Activated CD8-positive, alpha-beta memory T cell treated with anti-CD3 and anti-CD28 coated beads, Interleukin-2, amount 50 U/mL, for 4 hours (primary cell): ENCODE measurements at places on chromosomes 13 and 19.

GRCh38 chr13:45747071-45747470 is 45.0 kb downstream of the CBY2 start:
- DNase-seq: no peak

DNA sequence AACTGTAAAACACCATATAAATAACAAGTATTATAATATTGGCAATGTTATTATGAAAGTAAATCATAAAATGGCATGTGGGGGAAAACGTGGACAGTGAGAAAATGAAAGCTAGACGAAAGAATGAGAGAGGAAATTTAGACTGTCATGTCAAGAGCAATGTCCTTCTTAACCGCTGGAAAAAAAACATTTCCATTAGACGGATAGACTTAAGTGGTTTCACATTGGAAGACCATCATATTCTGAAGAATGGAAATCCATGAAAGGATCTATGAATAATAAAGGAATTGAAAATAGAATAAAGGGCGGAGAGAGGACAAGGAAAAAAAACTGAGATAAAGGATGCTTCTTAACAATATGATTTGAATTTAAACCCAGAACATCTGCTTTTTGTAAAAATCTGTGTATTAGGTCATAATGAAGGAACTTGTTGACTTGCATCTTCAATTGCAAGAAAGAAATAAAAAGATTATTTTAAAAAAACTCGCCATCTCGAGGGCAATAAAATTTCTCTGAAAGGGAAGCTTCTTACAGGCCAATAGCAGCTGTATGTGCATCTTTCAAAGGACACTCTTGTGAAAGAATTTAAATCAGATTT is 90.6 kb downstream of the SPRY2 start:
- DNase-seq: no peak

DNA sequence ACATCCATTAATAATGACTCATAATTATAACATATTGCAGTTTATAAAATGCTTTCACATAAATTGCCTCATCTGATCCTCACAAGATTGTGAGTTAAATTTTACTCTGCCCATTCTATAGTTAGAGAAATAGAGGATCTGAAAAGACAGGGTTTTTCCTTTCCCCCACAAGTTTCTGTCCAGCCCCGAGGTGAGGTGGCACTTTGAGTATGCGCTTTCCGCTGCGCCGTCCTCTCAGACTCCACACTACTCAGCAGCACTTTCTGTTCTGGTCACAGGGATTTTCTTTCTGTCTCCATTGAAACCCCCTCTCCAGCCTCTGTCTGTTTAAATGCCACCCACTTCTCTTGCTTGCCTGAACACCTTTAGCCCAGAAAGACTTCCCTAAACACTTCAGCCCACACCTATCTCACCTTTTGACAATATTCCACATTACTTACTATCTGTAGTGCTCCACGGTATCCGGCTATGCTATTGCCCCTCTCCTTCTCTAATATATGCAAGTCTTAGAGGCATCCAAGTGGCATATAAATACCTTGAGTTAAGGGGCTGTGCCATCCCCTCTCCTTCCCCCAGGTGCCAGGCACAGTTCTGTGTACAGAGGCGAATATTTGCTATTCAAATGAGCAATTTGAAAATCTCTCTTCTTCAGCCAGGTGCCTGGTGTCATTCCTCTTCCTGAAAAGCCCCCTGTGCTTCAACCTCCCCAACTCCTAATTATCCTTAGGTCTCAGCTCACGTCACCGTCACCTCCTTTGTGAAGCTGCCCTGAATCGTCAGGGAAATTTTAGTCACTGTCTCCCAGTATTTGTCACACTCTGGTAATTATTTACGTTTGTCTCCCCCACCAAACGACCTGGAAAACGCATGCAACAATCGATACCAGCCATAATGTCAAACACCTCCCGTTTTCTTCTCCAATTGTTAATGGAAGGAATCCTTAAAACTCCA is 268.7 kb downstream of the NHLRC3 start:
- DNase-seq: no peak

- DNase-seq: no peak
Measured at GRCh38 chr19:33725567-33725966, 71.1 kb upstream of the KCTD15 start.

- no peak for DNase-seq
Measured at GRCh38 chr13:59689057-59689456, 474.7 kb downstream of the DIAPH3 start.

DNA sequence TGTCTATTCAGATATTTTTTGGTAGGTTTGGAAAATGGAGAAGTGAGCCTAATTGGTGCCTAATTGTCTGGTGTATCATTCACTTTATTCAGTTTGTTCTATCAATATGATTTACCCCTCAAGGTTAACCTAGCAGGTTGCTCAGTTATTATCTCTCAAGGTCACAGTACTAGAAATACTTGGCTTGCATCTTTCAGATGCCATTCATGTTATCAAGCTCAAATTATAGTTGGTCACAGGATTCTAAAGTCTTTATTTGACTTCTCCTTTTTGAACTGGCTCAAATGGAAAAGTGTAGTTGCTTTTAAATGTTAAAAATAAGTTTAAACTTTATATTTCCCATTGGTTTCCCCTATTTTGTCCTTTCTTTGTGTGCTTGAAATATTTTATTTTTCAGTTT is 2.6 kb downstream of the KCNRG start:
- DNase-seq: no peak

DNA sequence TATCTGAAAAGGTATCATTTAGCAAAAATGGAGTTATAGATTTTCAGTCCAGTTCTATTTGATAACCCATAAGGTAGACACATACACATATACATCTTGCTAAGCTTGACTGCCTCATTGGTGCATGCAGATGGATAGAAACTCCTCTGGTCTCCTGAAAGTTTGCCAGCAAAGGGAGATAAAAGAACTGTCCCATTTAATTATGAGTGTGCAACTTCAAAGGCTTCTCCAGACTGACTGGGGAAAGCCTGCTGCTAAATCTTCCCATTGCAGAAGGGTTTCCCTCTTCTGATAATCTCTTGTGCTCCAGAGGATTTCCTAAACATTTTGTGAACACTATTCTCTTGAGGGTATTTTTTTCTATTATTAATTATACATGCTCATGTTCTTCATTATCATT is 131.9 kb downstream of the ITGBL1 start:
- no peak for DNase-seq

GRCh38 chr13:109725297-109725696 is 61.1 kb downstream of the IRS2 start:
- DNase-seq: no peak

- DNase-seq: no peak
Measured at GRCh38 chr19:2343289-2343982, 15.0 kb downstream of the SPPL2B start.

DNA sequence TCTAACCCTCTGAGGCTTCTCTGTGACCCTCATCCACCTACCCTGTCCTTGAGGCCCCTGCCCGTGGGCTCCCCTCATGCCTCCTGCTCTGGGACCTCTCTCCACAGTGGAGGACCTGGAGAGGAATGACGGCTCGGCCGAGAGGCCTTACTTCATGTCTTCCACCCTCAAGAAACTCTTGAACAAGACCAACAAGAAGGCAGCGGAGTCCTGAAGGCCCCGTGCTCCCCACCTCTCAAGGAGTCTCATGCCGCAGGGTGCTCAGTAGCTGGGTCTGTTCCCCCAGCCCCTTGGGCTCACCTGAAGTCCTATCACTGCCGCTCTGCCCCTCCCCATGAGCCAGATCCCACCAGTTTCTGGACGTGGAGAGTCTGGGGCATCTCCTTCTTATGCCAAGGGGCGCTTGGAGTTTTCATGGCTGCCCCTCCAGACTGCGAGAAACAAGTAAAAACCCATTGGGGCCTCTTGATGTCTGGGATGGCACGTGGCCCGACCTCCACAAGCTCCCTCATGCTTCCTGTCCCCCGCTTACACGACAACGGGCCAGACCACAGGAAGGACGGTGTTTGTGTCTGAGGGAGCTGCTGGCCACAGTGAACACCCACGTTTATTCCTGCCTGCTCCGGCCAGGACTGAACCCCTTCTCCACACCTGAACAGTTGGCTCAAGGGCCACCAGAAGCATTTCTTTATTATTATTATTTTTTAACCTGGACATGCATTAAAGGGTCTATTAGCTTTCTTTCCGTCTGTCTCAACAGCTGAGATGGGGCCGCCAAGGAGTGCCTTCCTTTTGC is 10.8 kb upstream of the ILF3 start:
- no peak for DNase-seq

GRCh38 chr13:38951525-38952313 is 38.9 kb downstream of the STOML3 start:
- no peak for DNase-seq

DNA sequence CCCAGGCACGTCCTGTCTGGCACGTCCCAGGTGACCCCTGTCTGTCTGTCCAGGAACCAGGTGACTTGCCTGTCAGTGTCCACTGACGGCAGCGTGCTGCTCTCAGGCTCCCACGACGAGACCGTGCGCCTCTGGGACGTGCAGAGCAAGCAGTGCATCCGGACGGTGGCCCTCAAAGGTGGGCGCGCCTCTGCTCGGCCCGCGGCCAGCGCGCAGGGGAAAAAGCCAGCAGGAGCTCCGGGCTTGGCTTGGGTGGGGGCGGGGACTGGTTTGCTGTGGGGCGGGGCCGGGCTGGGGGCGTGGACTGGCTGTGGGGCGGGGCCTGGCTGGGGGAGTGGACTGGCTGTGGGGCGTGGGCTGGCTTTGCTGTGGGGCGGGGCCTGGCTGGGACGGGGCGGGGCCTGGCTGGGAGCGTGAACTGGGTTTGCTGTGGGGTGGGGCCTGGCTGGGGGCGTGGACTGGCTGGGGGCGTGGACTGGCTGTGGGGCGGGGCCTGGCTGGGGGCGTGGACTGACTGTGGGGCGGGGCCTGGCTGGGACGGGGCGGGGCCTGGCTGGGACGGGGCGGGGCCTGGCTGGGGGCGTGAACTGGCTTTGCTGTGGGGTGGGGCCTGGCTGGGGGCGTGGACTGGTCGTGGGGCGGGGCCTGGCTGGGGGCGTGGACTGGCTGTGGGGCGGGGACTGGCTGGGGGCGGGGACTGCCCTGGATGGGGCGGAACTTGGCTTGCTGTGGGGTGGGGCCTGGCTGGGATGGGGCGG is 7.2 kb downstream of the WDR18 start:
- DNase-seq: peak; percentile 42

GRCh38 chr13:33236021-33236420 is 49.5 kb downstream of the STARD13 start:
- DNase-seq: no peak

DNA sequence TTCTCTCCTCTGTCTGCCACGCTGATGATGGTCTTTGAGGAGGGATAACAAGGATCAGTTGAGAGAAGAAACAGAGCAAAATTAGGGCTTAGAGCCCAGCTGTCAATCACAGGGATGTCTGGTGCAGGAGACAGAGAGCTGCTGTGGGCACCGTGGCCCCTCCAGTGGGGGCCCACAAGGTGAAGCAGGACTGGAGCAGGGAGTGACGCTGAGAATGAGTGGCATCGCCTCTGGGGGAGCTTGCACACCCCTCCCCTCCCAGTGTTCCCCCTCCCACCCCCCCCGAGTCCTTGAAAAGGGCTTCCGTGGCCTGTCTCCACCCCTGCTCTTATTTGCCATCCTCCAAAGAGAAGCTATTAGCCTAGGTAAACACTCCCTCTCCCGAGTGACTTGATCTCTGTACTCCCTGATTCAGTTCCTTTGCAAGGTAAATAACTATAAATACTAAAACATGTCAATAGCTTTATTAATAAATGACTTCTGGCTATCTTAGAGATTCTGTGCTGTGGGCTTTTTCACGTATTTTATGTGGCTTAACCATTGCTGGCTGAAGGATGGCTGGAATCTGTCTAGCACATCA is 440.0 kb downstream of the ZNF536 start:
- DNase-seq: no peak

DNA sequence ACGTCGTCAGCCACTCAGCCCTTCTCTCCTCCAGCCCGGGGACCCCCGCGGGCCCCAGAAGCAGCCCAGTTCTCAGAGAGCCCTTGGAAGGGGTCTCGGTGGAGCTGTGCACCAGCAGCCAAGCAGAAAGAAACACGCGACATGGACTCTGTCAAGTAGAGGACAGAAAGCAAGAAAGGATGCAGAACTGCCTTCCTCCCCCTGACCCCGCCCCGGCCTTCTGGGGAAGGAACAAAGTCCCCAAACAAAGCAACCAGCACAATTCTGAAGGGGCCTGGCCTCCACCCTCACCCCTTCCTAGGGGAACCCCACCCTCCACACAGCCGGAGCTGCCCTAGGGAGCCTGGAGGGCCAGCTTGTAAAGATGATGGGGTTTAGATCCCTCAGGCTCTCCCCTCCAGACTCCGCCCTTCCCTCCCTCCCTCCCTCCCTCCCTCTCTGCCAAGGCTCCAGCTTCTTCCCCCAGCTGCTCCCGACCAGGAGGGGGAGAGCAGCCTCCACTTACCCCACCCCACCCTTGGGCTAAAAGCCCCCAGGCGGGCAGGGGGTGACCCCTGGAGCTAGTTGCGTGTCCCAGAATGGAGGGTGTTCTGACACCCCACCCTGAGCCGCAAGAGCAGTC is 7.8 kb downstream of the LYL1 start:
- DNase-seq: no peak

GRCh38 chr19:49447485-49448431 is 3.9 kb downstream of the PIH1D1 start:
- no peak for DNase-seq

- no peak for DNase-seq
Measured at GRCh38 chr13:111046590-111047141, 68.4 kb upstream of the ARHGEF7 start.

DNA sequence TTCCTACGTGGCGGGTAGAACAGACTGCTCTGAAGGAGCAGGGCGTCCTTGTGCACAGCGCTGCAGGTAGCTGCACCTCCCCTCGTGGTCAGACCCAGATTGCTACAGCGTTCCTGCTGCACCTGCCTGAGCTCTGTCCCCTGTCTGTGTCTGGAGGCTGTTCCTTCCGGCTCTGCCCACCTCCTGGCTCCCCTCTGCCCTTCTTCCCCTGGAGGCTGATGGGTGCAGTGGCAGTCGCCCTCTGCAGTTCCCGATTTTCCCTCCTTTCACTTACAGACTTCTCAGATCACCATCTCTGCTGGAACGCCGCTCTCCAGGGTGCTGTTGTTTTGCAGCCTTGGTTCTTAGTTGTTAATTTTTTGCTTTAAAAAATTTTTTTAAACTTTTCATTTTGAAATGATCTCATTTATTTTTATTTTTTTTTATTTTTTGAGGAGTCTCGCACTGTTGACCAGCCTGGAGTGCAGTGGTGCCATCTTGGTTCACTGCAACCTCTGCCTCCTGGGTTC is 53.6 kb downstream of the SMARCA4 start:
- no peak for DNase-seq

DNA sequence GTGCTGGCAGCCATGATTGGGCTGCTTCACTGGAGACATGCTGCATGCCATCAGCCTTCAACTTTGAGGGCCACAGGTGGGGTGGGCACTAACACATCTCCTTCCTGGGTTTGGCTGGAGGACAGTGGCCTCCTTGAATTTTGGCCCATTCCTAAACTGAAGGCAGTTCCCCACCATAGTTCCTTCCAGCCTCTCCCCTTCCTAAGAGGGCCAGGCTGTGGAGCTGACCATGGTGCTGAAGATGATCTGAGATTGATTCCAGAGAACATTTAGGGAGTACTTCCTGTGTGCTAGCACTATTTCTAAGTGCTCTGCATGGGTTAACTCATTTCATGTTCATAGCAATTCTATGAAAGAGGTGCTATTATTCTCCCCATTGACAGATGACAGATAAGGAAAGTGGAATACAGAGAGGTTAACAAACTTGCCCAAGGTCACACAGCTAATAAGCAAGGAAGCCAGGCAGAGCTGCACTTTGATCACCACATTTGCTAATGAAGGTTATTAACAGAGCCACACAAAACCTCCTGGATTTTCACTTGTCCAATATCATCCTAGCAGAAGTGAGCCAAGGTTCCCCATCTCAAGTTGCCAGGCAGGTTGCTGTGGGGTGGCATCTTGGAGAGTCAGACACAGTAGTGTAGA is 175.3 kb downstream of the ZIC5 start:
- DNase-seq: no peak

GRCh38 chr19:1435378-1435989 is 2.7 kb upstream of the RPS15 start:
- DNase-seq: no peak

- DNase-seq: no peak
Measured at GRCh38 chr19:1087813-1088415, 7.3 kb downstream of the POLR2E start.
